ENCODE measurements at places on chromosomes 5 and 9. TPM values are rescaled to one million over a fixed set of nuclear protein-coding genes. Genes with fewer than 3 reads are reported as not detected.

Gene CDC26
- 16.0 TPM for total RNA-seq

Gene SLC4A9
- total RNA-seq: 0.07 TPM

Gene ALAD
- 48.6 TPM for total RNA-seq

Gene PKN3
- total RNA-seq: 0.46 TPM
